ENCODE measurements at places on chromosomes 16 and 17.

DNA sequence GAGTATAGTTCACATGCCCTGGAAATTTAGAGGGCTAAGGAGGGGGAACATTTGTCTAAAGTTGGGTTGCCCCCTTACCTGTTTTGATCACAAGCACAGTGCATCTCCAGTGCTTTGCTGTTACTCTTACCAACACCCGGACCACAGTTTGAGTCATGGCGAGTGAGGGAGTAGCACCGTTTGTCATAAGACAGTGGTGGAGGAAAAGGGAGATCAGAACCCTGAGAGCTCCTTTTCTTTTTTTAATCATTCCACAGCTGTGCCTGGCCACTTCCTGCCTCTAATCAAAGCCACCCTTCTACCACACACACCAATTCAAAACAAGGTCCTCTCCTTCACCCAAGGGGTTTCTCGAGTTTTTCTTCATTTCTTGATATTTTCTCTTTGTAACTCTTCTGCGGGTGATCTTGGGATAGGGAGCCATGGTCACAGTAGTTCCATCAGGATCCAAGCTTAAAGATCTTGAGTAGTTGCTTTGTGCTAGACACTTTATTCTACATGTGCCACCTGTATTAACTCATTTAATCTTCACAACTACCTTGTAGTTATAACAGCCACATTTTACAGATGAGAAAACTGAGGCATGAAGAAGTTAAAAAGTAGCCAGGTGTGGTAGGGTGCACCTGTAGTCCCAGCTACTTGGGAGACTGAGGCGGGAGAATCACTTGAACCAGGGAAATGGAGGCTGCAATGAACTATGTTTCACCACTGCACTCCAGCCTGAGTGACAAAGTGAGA is 5.0 kb upstream of the MYL4 start:
- DNase-seq, result peak; percentile 23

DNA sequence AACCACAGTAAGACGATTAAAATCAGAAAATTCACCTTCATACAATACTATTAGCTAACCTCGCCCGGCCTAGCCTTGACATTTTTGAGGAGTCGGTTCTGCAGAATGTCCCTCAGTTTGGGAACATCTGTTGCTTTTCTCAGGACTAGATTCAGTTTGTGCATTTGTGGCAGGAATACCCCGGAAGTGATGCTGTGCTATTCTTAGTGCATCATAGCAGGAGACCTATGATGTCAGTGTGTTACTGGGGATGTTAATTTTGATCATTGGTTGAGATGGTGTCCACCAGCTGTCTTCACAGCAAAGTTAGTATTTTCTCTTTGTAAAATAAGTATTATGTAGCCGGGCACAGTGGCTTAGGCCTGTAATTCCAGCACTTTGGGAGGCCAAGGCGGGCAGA is 21.5 kb upstream of the HELZ start:
- DNase-seq, result no peak

DNA sequence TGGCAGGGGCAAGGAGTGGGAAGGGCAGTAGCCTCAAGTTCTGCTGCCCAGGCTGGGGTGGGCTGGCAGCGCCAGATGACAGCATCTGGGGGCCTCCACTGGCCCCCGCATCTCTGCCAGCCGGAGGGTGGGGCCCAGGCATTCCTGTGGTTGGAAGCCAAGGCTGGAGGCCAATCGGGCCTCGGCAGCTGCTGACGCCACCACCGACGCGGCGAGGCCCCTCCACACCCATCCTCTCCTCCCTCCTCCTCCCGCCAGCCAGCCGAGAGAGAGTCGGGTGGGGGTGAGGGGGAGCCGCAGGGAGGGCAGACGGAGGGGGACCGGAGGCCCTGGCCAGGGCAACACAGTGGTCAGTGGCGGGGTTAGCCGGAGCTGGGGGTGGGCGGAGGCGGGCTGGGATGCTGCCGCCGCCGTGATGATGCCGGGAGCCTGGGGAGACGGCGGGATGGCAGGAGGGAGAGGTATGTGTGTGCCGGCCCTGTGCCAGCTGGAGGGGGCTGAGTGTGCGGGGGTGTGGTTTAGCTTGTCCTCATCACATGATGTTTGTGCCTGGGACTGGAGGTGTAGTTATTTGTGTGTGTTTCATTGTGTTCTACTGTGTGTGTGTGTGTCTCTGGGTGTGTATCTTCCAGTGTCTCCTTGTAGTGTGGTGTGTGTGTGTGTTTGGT is 36.6 kb downstream of the ARHGAP23 start:
- DNase-seq, result no peak

- DNase-seq, result peak; percentile 30
Measured at GRCh38 chr16:1003391-1004347, 22.1 kb downstream of the SOX8 start.

- no peak for DNase-seq
Measured at GRCh38 chr16:1109648-1110047, 13.6 kb upstream of the C1QTNF8 start.

DNA sequence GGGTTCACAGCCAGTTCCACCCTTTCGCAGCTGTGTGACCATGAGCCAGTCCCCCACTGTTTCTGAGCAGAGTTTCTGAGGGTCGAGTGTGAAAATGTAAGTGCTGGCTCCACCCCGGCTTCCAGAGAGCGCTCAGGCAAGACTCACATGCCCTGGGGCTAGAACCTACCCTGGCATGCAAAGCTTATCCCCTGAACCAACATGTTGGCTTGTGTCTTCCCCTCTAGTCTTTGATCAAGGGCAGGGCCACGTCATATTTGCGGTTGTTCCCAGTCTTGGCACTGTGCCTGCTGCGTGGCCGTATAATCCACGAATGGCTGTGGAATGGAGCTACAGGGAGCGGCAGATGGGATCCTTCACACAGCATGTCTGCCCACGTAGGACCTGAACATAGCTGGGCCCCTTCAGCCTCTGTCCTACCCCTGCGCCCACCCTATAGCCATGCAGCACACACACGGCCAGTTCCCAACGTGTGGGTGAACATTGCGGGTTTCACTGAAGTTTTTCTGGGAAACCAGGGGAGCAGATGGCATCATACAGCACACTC is 84.8 kb downstream of the MRM1 start:
- no peak for DNase-seq

DNA sequence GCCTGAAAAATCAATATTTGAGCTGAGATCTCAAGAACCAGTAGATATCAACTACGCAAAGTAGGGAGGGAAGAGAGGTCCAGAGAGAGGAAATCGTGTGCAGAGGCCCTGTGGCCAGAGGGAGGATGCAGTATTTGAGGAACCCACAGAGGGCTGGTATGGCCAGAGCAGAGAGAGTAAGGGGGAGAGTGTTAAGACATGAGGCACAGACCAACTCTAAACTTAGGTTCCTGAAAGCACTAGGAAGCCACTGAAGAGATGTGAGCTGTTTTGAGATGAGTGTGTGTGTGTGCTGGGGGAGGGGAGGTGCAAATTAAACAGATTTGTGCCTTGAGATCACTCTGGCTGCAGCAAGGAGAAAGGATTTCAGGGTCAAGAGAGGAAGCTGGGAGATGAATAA is 10.9 kb downstream of the SLC13A2 start:
- DNase-seq, result no peak

Data from activated T-helper 1 cell treated with Interleukin-2 at 50 U/mL for 16 hours (primary cell).